ENCODE measurements at places on chromosomes 6 and 20.

GRCh38 chr6:107439406-107439805 is 20.0 kb downstream of the PDSS2 start:
- DNase-seq = no peak

- peak; percentile 88 for DNase-seq
Observed at GRCh38 chr6:87808005-87808757, 106.1 kb upstream of the AKIRIN2 start.

DNA sequence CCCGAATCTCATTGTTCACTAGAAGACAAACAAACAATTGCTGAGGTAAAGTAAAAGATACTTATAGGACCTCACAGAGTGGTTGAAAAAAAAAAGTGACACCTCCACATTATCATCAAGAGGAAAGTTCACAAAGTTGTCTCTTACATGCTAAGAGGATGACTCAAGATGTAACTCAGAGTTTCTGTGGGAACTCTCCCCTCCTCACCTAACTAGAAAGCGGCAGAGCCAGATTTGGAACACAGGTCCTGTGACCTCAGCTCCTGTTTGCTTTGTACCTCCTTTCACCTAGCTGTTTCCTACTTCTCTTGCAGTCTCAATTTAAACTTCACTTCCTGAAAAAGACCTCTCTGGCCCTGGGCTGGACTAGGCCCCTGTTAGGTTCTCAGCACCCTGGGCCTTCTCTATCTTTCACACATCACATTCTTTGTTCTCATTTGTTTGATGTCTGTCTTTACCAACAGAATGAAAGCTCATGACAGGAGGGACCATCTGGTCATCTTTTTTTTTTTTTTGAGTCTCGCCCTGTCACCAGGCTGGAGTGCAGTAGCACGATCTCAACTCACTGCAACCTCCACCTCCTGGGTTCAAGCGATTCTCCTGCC is 60.8 kb downstream of the CD24 start:
- no peak for DNase-seq

- no peak for DNase-seq
Observed at GRCh38 chr6:152004896-152005295, 197.4 kb downstream of the ESR1 start.

DNA sequence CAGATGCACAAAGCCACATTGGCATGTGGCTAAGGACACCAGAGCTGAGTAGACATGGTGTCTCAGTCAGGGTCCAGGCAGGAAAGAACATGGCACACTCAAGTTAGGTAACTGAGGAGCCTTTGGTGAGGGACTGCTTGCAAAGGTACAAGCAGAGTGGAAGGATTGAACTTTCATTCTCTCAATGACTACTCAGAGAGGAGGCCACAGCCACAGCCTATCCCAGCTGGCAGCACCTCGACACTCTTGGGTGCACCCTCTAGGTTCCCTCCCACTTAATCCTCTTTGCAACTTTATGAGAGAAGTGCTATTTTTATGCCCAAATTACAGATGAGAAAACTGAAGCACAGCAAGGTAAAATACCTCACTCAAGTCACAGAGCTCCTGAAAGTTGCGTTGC is 73.4 kb downstream of the ISM1 start:
- no peak for DNase-seq

GRCh38 chr20:43766385-43766784 is 39.6 kb upstream of the GTSF1L start:
- no peak for DNase-seq

GRCh38 chr6:144758602-144759001 is 473.5 kb downstream of the UTRN start:
- DNase-seq = no peak

GRCh38 chr6:36130667-36131510 is 576 bp downstream of the MAPK13 start:
- DNase-seq = no peak

DNA sequence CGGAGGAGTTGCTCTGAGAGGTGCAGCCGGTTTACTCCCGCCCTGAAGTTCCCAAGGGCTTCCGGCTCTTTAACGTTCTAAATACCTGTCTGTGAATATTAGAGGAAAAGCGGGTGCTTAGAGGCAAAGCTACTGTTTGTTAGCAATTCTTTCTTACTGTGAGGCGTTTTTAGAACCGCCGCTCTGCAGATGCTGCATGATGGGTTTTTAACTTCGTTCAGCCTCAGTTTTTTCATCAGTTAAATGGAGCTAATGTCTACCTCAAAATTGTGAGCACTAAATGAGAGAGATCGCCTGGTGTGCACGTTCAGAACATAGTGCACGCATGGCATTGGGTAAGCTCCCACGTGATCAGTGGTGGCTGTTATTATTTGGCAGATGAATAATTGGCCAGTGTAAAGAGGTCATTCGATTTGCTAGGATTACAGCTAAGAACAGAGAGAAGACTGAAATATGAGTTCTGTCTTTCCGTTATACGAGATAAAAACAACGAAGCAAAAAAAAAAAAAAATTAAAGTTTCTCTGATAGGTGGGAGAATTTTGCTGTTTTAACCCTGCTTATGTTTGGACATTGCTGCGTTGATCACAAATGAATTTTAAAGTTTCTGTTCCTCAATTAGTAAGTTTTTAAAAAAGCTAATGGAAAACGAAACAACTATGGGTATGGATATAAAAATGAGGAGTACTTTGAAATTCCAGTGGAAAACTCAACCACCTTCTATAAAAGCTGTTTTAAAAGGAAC is 660 bp upstream of the TFB1M start:
- peak; percentile 93 for DNase-seq

- peak; percentile 86 for DNase-seq
Observed at GRCh38 chr6:155188707-155189496, 74.9 kb upstream of the CLDN20 start.

GRCh38 chr6:68891419-68891818 is 256.3 kb downstream of the ADGRB3 start:
- DNase-seq = no peak
